Muscle of back (tissue), 13 donors: ENCODE measurements at places on chromosomes 12 and 14. TPM values are rescaled to one million over a fixed set of nuclear protein-coding genes. Genes with fewer than 3 reads are reported as not detected.

The ASB2 gene
- polyA plus RNA-seq, result 33.7 TPM

The ZFHX2 gene
- 1.8 TPM for polyA plus RNA-seq

The OR4K15 gene
- polyA plus RNA-seq, result not detected

The CPNE6 gene
- polyA plus RNA-seq, result not detected

The PUS1 gene
- polyA plus RNA-seq, result 12.3 TPM

The GARIN6 gene
- polyA plus RNA-seq, result not detected

The SIX6 gene
- not detected for polyA plus RNA-seq

The TM9SF1 gene
- polyA plus RNA-seq, result 11.2 TPM

The DHRS4L2 gene
- 11.7 TPM for polyA plus RNA-seq

The SDR9C7 gene
- polyA plus RNA-seq, result 0.18 TPM

The AKAP5 gene
- polyA plus RNA-seq, result 0.50 TPM

The ASCL1 gene
- polyA plus RNA-seq, result 0.22 TPM

The GLT8D2 gene
- polyA plus RNA-seq, result 65.1 TPM

The BEST3 gene
- 112 TPM for polyA plus RNA-seq

The CCDC175 gene
- polyA plus RNA-seq, result not detected

The NR4A1 gene
- 107 TPM for polyA plus RNA-seq

The TMEM121 gene
- 1.0 TPM for polyA plus RNA-seq

The RNASE3 gene
- polyA plus RNA-seq, result not detected

The KLHL33 gene
- 1.8 TPM for polyA plus RNA-seq

The GALNT16 gene
- polyA plus RNA-seq, result 31.6 TPM

The KRT5 gene
- 0.46 TPM for polyA plus RNA-seq

The NANOG gene
- 1.3 TPM for polyA plus RNA-seq

The RNF212B gene
- polyA plus RNA-seq, result 0.35 TPM

The MDGA2 gene
- 0.36 TPM for polyA plus RNA-seq

The SALL2 gene
- polyA plus RNA-seq, result 15.5 TPM

The CYP46A1 gene
- 2.8 TPM for polyA plus RNA-seq

The CEP83 gene
- polyA plus RNA-seq, result 10.1 TPM

The CLEC2A gene
- not detected for polyA plus RNA-seq

The OR4E2 gene
- not detected for polyA plus RNA-seq

The POP5 gene
- 21.9 TPM for polyA plus RNA-seq

The WNT1 gene
- polyA plus RNA-seq, result not detected

The TMPRSS12 gene
- polyA plus RNA-seq, result 0.27 TPM

The KRT81 gene
- not detected for polyA plus RNA-seq

The MYH7 gene
- polyA plus RNA-seq, result 165 TPM

The SLC10A1 gene
- not detected for polyA plus RNA-seq

The SERPINA10 gene
- polyA plus RNA-seq, result 0.06 TPM

The PLBD1 gene
- polyA plus RNA-seq, result 27.9 TPM

The SLCO1B3 gene
- not detected for polyA plus RNA-seq

The CDH24 gene
- polyA plus RNA-seq, result 3.0 TPM

The BEGAIN gene
- 3.4 TPM for polyA plus RNA-seq

The AQP2 gene
- polyA plus RNA-seq, result 0.11 TPM

The HIF1A gene
- 69.6 TPM for polyA plus RNA-seq

The APAF1 gene
- polyA plus RNA-seq, result 30.4 TPM

The REM2 gene
- polyA plus RNA-seq, result 0.11 TPM

The ST8SIA1 gene
- polyA plus RNA-seq, result 8.5 TPM

The VRTN gene
- not detected for polyA plus RNA-seq
